ENCODE measurements at places on chromosomes 2 and 18. TPM values are rescaled to one million over a fixed set of nuclear protein-coding genes. Genes with fewer than 3 reads are reported as not detected.

UGGT1 gene
- total RNA-seq, result 58.6 TPM

- no peak for DNase-seq
Measured at GRCh38 chr2:141957827-141958450, 172.9 kb downstream of the LRP1B start.

DNA sequence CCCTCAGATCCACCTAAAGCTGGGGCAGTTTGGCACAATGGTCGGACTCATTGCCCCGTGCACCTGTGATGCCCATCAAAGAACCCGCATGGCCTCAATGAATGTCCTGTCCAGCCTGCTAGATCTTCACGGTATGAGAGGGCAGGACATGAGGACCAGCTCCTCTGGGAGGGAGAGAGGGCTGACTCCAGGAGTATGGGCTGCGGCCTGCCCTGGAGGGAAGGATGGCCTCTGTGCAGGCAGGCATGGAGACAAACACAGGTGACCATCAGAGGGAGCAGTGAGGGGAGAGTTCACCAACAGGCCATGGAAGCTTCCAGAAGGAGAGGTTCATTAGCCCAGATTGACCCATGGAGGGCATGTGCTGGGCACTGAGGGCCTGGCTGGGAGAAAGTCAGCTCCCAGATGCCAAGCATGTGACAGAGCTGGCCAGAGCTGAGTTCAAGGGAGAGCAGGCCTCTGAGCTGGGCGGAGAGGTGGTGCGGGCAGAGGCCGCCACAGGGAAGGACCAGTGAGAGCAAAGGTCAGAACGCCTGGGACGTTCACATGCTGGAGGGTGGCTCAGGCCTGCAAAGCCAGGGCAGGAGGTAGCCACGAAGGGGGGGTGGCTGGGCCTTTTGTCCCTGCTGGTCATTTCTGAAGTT, 36.2 kb downstream of the HJURP start:
- DNase-seq, result no peak

GRCh38 chr2:7945026-7945425, 736.8 kb upstream of the ID2 start:
- DNase-seq, result no peak

DNA sequence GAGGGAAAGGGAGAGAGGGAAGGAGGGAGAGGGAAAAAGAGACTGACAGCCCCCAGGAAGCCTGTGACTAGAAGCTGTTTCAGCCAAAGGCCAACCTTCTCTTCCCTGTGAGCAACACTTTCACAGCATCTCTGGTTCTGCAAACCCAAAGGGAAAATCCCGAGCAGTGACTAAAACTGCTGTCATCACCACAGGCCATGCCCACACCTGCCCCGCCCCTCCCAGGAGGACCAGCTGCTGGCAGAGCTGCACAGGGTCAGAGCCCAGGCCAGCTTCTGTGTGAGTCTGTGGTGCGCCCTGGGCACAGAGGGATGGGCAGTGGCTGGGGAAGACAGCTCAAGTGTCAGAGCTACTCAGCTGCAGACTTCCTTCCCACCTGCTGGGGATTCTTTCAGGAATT, 64.9 kb upstream of the OTOS start:
- peak; percentile 90 for DNase-seq

DNA sequence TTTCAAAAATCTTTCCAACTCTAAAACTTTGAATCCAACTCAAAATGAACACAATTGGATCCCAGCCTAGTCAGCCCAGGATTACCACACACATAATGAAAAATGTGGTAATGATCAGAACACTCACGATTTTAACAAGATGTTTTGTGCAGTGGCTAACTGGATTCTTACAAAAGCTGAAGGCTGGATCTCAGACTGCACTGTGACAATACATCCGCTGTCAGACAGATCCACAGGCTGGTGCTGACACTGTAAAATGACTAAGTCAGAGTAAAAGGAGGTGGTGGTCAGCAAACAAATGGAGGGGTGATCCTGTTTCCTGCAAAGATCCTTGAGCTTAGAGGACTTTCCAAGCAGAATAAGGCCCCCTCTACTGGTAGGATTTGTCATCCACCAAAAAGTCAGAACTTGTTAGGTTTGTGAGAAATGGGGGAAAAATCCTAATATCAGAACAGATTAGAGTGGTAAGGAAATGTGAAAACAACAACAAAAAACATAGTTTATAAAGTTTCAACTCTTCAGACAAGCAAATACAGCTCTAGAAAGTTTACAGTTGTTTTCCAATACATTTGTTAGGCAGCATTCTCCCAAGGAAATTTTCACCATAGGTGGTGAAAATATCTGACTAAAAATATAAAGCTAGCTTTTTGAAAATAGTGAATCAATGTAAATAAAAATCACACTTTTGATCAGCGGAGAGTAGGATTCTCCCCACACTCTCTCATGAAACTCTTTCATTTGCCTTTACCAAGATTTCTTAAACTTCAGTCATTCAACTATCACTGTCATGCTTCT, 211.9 kb downstream of the AGPS start:
- DNase-seq, result peak; percentile 56

- DNase-seq, result peak; percentile 50
Measured at GRCh38 chr2:234841321-234842015, 110.3 kb upstream of the SH3BP4 start.

HPCAL1 gene
- 343 TPM for total RNA-seq

DNA sequence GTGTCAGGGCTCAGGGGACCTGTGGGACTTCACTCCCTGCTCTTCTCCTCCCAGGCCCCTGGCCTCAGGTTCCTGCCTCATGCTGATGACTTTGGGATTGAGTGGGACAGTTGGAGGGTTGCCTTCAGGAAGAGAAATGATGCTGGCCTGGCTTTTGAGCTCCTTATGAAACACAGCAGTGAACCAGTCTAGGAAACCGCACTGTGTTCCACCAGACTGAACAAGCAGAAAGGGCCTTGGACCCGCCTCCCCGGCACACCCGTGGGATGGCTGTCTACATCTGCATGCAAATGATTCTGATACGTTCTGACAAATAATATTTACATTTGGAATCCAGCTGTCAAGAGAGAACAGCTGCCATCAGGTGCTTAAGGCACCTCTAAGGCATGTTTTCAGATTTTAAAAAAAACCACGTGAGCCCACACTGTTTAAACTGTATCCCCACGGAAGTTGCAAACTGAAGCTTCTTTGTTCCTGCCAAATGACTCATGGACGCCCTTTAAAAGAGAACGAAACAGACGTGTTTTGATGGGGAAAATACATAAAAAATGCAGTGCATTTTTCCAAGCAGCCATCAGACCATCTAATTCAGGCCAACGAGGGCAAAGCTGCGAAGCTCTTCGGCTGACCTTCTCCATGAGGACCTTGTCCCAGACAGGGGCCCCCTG, 27.6 kb upstream of the ASAP2 start:
- peak; percentile 86 for DNase-seq

- DNase-seq, result no peak
Measured at GRCh38 chr2:44679990-44680389, 261.5 kb upstream of the SIX3 start.

DNA sequence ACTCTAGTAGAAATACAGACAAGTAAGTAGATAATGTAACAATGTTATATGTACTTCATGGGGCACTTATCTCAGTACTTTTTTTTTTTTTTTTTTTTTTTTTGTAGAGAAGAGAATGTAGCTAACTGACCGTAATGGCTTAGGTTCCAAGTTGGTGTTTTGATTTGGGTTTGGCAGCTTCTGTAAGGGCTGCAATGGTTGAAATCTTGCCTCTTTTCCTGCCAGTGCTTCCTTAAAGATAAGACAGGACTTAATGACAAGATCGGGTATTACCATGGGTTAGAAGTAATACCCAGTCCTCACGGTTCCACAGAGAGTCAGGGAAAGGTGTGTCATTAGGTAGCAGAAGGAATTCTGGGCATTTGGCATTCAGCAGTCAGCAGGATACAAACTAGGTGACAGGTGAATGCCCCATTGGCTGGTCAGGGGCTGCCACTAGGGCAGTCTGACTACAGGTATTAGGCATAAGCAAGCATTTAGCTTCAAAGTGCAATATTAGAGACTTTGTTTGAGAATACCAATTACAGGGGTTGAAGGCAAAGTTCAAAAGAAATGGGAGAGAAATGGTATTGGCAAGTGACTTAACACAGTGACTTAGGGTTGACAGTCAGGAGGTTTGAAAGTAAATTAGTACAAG, 189.4 kb upstream of the RND3 start:
- DNase-seq, result no peak

ITGB6 gene
- 0.10 TPM for total RNA-seq

GALNT5 gene
- 10.6 TPM for total RNA-seq

- no peak for DNase-seq
Measured at GRCh38 chr2:187057466-187057865, 208.5 kb upstream of the ZSWIM2 start.

DNA sequence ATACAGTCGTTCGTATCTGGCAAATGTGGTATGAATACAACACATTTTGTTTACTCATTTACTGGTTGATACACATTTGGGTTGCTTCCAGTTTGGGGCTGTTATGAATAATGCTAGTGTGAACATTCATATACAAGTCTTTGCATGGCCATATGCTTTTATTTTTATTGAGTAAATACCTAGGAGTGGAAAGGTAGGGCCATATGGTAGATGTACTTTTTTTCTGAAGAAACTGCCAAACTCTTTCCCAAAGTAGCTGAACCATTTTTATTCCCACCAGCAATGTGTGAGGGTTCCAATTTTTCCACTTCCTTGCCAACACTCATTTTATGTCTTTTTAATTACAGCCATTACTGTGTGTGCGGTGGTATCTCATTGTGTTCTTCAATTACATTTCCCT, 496.2 kb upstream of the NRXN1 start:
- no peak for DNase-seq

LOXL3 gene
- total RNA-seq, result 93.6 TPM

Measured in RPMI7951 (cell line).